CD14-positive monocyte (primary cell): ENCODE measurements at places on chromosomes 5 and 9.

DNA sequence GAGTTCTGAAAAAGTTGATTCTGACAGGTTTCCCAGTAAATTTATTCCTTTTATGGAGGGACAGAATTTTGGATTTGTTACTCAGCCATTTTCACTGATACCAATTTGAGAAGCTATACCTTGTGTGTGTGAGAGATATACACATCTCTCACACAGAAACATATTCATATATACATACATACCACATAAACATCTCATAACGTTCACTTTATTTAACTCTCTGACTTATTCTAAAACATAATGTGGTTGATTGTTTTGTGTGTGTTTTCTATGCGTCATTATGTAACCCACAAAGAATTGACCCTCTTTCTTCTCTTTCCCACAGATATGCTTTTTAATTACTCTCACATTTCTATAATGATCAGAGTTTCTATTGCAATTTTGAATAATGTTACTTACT, 570.8 kb upstream of the TLE4 start:
- no peak for DNase-seq

DNA sequence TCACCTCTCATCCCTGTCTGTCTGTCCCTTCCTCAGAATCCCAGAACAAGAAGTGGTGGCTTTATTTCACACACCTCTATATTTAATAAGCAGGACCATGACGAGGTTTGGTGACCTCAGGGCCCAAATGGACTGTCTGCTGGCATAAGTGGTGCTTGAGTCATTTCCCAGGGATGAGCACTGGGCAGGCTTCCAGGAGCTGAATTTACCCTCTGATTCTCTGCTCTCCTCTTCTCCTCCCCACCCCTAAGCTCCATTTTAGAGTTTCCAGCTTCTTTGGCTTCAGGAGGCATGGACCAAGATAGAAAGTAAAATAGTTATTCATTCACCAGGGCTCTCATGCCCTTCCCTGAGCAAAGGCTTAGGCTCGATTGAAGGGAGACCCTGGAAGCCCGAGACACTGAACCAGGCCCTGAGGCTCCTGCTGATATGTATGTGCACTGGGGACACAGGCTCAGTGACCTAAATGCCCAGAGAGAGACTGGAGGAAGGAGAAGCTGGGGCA, 69.1 kb downstream of the PPARGC1B start:
- DNase-seq = no peak

- no peak for DNase-seq
These were observed 381.3 kb downstream of the DMRT2 start for GRCh38 chr9:1431461-1431860.

GRCh38 chr5:108472237-108472636, 90.3 kb upstream of the FBXL17 start:
- no peak for DNase-seq

DNA sequence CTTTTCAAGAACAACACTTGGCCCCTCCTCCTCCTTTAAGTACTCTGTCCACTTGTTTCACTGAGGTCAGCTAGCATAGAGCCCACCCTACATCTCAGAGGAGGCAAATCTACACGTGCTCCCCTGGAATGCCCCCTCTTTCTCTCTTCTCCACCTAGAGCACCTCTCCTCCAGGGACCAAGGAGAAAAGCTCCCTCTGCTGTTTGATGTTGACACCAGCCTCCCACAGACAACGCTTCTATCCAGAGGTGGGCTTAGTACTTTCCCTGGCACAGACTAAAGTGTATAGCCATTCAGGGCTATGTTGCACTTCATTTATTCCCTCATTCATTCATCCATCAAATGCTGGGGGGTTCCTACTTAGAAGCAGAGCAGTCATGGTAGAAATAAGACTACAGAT, 68.2 kb upstream of the TAF1L start:
- DNase-seq = no peak

- no peak for DNase-seq
These were observed 4.4 kb upstream of the GNG10 start for GRCh38 chr9:111657051-111657450.

GRCh38 chr9:112369817-112370216, 10.1 kb upstream of the HSDL2 start:
- no peak for DNase-seq

DNA sequence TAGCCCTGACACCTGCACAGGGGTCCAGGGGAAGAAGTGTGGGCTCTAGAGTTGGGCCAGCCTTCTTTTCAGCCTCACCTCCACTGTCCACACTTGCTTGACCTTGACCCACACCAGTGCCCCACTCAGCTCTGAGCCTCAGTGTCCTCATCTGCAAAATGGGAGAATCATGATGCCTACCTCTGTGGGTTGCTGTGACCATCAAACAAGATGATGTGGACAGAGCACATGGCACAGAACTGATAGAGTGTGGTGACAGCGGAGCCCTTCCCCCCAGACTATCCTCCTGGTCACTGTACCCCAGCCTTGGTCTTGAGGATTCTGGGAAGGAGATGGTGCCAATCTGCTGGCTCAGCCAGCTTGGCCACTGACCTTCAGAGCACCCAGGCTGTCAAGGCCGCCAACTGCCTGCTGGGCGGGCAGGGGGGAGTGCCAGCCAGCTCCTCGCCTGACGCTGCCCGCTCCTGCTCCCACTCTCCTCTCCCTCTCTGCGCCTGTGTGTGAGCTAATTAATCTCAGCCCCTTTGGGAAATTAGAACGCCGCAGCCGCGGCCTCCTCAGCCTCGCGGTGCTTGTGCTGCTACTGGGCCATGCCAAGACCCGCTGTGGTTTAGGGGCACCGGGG, 16.7 kb downstream of the CXXC5 start:
- DNase-seq = no peak

GRCh38 chr5:65391591-65391990, 90.1 kb downstream of the ADAMTS6 start:
- no peak for DNase-seq

DNA sequence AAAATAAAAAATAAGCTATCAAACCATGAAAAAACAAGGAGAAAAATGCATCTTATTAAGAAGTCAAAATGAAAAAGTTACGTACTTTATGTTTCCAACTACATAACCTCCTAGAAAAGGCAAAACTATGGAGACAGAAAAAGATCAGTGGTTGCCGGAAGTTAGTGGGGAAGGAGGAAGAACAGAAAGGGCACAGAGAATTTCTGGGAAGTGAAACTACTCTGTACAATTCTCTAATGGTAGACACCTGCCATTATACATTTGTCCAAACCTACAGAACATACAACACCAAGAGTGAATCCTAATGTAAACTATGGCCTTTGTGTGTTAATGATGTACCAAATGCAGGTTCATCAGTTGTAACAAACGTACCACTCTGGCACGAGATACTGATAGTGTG, 25.3 kb downstream of the SMU1 start:
- peak; percentile 62 for DNase-seq

DNA sequence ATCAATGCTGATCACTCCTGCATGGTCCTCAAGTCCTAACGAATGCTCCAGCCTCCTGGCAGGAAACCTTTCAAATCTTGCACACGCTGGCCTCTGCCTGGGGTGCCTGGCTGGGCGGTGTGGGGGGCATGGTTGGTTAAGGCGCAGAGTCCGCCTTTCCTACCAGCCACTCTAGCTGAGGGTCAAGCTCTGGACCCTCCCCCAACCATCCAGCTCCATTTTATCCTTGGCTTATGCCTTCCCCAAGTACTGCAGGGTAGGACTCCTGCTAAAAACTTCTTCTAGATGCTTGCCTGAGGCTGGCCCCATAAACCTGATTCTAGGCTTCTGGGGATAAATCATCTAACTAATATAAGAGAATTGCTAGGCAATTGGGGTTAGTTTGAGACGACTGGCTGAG, 808 bp upstream of the MVB12B start:
- DNase-seq = no peak

DNA sequence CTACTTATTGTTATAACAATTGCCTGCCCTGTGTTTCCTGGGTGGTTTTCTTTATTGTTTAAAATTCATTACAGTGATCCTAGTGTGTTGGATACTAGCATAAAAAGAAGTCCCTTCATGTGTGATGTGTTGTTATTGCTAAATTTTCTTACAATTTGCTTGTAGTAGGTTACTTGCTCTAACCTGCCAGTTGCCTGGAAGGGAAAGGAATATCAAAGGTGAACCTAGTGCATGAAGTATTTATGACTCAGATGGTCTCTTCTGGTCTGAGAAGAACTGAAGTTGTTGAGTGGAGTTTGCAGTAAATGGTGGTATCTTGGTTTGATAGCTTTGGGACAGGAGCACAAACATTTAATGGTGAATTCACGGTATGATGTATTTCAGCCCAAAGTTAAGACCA, 58.0 kb downstream of the SH3GL2 start:
- DNase-seq = no peak

DNA sequence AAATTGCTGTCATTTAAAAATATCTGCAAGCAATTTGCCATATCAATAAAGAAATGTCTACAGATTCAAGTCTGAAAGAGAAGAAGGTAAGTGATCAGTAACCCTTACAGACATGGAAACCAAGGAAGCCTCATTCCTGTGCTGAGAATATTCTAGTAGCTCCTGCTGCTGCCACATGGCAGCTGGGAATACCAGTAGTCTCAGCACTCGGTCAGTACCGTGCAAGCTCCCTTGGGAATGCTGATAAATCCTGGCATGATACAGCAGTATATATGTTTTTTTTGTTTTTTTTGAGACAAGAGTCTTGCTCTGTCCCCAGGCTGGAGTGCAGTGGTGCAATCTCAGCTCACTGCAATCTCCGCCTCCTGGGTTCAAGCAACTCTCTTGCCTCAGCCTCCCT, 27.9 kb downstream of the NANS start:
- DNase-seq = no peak

- no peak for DNase-seq
These were observed 19.9 kb downstream of the GPX3 start for GRCh38 chr5:151040211-151040747.

DNA sequence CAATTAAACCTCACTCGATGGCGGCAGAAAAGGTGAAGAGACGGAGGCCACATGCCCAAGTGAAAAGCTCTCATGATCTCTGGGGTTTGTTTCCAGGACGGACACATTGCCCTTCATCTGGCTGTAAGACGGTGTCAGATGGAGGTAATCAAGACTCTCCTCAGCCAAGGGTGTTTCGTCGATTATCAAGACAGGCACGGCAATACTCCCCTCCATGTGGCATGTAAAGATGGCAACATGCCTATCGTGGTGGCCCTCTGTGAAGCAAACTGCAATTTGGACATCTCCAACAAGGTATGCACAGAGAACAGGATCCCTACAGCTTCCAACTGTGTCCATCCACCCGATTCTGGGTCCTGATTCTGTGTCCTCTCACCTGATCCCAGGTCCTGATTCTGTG, 74.5 kb upstream of the CTSL start:
- no peak for DNase-seq

- no peak for DNase-seq
These were observed 61.0 kb upstream of the TEX48 start for GRCh38 chr9:114742947-114743346.

GRCh38 chr5:38396766-38397165, 138.4 kb downstream of the EGFLAM start:
- no peak for DNase-seq

- no peak for DNase-seq
These were observed 56.5 kb upstream of the NKD2 start for GRCh38 chr5:951940-952596.

DNA sequence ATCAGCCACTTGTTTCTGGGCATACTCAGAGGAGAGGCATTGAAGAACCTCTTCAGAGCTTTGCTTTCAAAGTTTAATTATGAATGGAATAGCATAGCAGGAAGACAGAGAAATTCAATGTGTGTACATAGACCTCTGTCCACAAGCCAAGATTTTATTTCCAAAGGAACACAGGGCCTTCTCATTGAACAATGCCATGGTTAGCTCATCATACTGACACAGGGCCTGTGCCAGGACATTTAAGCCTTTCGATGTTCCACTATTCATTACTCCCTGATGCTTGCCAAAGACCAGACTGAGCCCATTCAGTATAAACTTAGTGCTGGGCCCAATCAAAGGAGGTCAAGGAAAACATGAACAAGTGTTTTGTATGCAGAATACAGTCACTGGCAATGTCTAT, 280.8 kb downstream of the FBXL17 start:
- no peak for DNase-seq

DNA sequence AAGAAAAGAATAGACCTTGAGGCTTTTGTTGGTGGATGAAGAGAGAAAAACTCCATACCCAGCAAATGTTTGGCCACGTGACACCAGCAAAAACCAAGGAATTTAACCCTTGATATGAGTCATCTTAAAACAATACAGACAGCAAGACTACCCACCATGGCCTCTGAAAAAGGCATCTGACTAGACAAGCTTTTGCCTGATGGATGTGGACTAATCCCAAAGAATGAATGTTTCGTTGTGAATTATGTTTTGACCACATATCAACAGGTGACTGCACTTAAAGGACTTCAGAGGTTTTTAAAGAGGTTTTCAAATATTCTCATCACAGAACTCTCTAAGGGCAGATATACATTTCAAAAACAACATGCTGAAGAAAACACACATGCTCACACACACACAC, 33.0 kb upstream of the SLC1A3 start:
- no peak for DNase-seq

DNA sequence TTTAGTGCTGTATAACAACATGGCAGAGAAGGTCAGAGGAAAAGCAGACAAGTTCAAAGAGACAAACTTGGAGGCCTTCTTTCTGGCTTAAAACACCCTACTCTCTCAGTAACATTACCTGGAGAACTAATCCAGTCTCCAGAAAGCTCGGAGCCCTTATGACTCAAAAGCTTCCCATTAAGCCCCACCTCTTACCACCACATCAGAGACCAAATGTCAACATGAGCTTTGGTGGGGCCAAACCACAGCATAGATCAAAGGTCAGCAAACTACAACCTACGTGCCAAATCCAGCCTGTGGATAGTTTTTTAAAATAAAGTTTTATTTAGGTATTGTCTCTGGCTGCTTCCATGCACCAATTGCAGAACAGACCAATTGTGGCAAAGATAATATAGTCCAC, 589.9 kb downstream of the DNAH5 start:
- DNase-seq = no peak

DNA sequence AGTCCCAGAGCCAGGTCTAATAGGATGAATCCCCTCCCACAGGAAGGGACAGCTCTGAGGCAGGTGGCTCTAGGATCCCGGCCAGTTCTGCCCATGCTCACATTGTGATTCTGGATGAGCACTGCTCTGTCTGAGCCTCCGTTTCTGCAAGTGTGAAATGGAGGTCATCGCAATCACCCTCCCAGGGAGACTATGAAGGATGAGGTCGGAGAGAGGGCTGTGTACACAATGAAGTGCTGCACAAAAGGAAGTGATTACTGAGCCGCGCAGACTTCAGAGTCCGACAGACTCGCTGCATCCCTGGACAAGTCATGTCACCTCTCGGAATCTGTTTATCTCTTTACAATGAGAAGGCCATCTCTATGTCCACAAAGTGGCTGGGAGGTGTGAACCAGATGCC, 21.7 kb downstream of the LHX6 start:
- DNase-seq = no peak

- DNase-seq = peak; percentile 37
These were observed 21.3 kb upstream of the GBGT1 start for GRCh38 chr9:133184971-133185370.

GRCh38 chr9:136655536-136656182, 7.1 kb upstream of the EGFL7 start:
- DNase-seq = no peak

GRCh38 chr9:24608599-24608998, 62.9 kb upstream of the IZUMO3 start:
- DNase-seq = no peak
